ENCODE measurements at places on chromosomes 1 and 21.

DNA sequence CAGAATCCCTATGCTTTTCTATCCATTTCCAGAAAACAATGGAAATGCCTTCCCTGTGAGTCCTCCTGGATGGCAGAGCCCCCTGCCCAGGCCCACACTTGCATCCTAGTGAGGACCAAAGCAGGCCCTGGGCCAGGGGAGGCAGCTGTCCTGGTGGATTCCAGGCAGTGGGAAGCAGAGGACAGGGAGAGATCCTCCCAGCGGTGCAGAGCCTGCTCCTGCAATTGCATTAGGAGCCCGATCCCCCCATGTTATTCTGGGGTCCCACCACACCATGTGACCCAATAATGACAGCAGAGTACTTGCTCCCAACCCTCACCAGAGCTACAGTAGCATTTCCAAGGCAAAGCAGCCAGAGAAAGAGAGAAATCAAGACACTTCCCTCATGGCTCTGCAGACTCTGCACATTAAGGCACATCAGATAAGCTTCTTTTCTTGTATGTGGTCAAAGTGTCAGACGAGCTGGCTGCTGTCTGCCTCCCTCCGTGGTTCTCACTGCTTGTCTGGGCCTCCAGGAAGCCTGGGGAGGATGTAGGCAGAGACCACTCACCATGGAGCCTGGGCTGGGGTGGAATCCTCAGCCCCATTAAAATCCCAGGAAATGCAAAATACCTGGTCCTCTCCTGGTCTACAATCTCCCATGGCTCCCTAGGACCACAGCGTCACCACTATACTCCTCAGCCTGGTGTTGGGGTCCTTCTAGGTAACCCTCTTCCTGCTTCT, 54.9 kb upstream of the RUNX3 start:
- no peak for DNase-seq

DNA sequence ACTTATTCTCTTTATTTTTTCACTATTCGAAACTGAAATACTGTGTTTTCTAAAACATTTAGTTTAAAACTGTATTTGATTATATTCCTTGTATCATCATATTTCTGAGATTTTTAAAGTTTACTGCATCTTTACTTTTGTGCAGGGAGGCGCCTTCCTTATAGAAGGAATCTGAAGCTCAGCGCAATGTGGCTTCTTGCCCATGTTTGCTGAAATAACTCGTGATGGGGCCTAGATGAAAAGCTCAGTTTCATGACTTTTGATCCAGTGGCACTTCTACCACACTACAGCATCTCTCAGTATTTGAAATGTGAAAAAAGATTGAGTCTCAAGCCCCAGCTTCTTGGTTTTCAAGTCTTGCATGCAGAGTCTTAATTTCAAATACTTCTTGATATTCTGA, 28.4 kb downstream of the CACHD1 start:
- no peak for DNase-seq

DNA sequence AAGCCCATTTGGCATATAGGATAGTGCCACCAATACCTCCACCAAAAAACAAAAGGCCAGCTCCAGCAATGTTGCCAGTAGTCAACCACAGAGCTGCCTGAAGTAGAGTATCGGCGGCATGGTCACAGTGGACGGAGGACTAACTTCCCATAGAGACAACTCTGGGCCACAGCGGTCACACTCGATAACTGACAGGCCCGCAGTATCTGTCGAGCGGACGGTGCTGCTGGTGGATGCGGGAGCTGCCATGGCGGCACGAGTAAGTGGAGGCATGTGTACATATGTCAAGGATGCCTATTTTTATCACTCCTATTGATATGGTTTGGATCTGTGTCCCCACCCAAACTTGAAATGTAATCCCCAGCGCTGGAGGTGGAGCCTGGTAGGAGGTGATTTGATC, 4.1 kb downstream of the KRTAP12-1 start:
- no peak for DNase-seq

GRCh38 chr1:196317535-196318522, 290.4 kb downstream of the KCNT2 start:
- DNase-seq, result peak; percentile 19

GRCh38 chr1:102498929-102499328, 502.2 kb upstream of the OLFM3 start:
- DNase-seq, result no peak

DNA sequence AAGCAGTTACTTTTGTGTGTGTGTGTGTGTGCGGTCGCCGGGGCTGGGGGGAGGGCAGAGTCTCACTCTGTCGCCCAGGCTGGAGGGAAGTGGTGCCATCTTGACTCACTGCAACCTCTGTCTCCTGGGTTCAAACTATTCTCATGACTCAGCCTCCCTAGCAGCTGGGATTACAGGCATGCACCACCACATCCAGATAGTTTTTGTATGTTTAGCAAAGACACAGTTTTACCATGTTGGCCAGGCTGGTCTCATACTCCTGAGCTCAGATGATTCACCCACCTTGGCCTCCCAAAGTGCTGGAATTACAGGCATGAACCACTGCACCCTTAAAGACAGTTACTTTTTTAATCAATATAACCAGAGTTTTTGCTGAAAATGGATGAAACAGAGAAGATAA, 207.0 kb downstream of the PTPRC start:
- DNase-seq, result no peak

DNA sequence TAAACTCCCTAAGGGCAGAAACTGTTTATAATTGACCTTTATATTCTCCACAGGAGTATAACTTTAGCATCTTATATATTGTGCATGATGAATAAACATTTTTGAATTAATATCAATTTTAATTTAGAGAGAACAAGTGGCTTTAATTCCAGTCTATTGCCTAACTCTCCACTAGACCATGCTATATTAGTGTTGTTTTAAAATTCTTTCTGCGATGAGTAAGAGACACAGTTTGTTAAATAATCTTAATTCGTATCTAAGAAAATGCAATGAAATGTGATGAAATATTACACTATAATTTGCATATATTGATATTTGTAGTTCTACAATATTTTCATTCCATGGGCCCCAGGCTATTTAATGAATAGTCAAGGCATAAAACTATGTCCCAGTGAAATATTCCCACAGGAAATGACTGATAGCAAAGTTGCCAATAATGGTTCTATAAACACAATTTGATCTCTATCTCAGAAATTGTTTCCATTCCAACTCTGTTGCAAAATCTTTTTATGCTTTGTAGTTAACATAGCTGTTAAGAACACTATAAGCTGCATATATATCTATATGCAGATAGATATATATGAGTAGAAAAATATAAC, 2.9 kb upstream of the SYDE2 start:
- DNase-seq, result no peak

GRCh38 chr1:62487956-62488355, 51.1 kb downstream of the USP1 start:
- no peak for DNase-seq

- DNase-seq, result no peak
These were observed 54.8 kb downstream of the GLIS1 start for GRCh38 chr1:53683986-53684740.

- peak; percentile 68 for DNase-seq
These were observed 45.1 kb upstream of the MACF1 start for GRCh38 chr1:39159224-39160036.

DNA sequence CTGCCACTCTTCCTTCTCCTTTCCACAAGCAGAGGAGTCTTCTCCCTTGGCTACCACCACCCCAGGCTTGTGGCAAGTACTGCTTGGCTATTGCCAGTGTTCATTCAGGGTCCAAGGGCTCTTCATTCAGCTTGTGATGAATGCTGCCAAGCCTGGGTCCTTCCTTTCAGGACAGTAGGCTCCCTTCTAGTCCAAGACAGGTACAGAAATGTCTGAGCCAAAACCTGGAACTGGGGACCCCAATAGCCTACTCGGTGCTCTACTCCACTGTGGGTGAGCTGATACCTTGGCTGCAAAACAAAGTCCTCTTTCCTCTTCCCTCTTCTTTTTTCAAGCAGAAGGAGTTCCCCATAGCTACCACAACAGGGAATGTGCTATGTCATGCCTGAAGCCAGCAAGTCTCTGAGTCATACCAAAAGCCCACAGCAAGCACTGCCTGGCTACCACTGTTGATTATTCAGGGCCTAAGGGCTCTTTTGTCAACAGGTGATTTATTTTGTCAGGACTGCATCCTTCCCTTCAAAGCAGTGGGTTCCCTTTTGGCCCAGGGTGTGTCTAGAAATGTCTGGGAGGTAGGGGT, 268.9 kb downstream of the HHAT start:
- no peak for DNase-seq

DNA sequence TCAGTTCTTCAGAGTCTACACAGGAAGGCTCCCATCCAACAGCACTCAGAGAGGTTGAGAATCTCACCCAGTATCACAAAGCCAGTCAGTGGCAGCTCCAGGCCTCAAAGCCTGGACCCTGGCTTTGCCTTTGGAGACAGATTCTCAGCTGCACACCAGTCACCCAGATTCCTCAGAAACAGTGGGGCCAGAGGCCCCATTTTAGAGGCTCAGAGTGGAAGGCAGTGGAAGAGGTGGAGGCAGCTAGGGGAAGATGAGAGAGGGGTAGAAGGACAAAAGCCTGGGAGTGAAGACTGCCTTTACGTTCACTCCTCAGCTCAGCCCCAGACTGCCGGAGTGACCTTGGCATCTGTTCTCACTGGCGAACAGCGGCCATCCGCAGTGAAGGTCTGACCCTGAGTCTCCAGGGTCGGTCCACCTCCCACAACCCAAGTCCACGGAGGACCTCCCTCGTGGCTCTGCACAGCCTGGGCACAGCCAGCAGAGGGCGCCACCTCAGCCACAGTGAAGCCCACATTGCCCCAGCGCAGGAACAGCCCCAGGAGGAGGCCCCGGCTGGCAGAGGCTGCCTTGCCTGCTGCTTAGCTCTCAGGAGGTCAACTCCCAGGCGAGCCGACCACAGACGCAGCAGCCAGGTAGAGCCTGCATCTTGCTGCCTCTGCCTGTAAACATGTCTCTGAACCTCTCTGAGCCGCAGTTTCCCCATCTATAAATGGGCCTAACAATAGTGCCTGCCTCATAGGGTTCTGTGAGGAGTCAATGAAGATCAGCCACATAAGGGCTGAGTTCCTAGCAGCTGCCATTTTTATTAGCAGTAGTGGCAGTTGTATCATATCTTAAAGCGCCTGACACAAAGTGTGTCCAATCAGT, 5.9 kb upstream of the FNDC5 start:
- peak; percentile 71 for DNase-seq

DNA sequence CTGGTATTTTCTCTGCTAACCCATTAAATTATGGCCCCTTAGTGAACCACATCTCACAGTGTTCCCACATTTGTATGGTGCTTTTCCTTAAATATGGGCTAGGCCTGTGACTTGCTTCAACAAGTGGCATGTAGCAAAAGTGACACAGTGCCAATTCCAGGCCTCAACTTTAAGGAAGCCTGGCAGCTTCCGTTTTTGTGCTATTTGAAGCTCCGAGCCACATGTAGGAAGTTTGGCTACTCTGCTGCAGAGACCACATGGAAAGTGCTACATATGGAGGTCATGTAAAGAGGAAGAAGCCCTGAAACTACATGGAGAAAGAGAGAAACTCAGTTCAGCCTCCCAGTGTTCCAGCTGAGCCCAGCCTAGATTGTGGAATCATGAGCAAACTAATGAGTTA, 28.5 kb upstream of the DR1 start:
- DNase-seq, result peak; percentile 54

GRCh38 chr1:32962248-32962896, 2.2 kb downstream of the RNF19B start:
- no peak for DNase-seq

GRCh38 chr1:11978301-11978700, 1.9 kb upstream of the MFN2 start:
- DNase-seq, result no peak

DNA sequence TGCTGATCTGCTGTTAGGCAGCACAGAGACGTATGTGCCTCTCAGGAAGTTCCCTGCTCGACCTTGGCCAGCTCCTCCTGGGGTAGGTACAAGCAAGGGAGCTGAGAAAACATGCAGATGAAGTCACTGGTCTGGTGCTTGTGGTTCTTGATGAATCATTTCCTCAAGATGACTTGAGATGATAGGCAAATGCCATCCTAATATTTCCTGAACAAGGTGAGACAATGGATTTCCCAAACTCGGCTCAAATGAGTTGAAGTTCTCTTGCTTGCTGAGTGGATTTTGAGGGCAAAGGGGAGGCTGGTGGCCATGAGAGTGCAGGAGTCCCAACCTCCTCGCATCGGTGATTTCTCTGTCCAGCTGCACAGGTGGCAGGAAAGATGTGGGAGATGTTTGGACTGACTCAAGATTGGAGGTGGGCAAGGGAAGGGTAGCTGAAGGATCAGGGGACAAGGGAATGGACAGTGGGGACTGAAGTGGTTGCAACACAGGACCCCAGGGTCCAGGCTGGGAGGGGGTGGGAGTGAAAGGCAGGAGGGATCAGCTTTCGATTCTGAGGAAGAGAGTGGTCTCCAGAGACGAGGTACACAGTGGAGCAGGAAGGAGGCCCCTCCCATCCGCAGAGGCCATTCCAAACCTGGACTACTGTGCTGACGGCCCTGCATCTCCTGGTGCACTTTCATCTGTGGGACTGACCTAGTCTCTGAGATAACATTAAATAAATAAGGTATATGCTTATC, 63.9 kb downstream of the CAPN2 start:
- no peak for DNase-seq

DNA sequence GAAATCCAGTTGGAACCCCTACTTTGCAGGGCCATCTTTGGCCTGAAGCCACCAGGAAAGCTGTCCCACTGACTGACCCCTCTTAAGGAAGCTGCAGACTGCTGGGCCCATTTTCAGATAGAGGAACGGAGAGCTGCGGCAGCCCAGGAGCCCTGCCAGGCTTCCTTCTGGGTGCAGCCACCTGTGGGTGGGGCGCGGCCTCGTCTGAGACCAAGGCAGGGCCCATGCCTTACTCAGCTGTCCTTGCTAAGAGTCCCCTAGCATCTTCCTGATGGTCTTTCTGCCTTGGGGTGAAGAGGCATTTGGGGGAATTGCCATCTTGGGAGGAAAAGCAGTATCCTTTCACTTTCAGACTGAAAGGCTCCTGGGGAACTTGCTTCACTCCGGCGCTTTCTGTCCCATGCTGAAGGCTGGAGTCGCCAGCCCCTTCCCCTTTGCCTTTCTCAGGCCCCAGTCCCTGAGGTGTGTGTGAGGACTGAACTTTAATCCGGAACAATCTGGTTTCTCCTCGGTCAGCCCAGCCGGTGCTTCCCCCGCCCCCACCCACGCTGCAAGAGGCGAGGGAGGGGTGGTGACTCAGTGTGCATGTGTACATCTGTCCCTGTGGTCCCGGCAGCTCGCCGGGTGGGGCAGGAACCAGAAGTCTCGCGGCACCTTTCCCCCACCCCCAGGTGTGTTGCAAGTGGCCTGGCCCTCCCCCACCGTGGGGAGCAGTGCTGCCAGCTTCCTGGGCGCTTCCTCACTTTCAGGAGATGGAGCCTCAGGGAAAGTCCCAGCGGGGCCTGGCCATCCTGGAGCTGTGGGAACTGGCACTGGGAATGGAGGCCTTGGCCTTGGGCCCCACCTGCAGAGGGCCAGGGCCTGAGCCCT, 5.1 kb downstream of the ZC3H12A start:
- DNase-seq, result peak; percentile 98

GRCh38 chr1:156001662-156002171, 19.0 kb downstream of the SSR2 start:
- DNase-seq, result no peak

DNA sequence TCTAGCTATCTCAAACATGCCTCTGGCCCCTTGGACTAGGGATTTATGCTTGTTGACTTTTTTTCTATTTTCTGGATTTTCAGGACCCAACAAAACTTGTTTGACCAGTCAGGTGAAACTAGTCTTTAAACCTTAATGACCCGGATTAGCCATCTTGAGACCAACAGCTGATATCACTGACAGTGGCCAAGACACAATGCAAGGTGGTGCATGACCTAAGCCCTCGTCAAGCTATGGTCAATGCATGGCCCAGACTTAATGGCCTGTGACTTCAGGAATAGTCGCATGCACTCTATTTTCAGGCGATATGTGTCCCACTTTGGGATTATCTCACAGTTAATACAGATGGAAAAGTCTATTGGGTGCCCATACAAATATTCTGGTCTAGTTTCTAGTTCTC, 190.4 kb downstream of the ZBTB18 start:
- DNase-seq, result no peak

GRCh38 chr1:23393706-23394105, 24.1 kb upstream of the ZNF436 start:
- peak; percentile 61 for DNase-seq
